ENCODE measurements at places on chromosomes 2 and 18. TPM values are rescaled to one million over a fixed set of nuclear protein-coding genes. Genes with fewer than 3 reads are reported as not detected.

PLGLB2 gene
- 1.1 TPM for total RNA-seq

EPHA4 gene
- 17.1 TPM for total RNA-seq

DSC3 gene
- 0.27 TPM for total RNA-seq

DNA sequence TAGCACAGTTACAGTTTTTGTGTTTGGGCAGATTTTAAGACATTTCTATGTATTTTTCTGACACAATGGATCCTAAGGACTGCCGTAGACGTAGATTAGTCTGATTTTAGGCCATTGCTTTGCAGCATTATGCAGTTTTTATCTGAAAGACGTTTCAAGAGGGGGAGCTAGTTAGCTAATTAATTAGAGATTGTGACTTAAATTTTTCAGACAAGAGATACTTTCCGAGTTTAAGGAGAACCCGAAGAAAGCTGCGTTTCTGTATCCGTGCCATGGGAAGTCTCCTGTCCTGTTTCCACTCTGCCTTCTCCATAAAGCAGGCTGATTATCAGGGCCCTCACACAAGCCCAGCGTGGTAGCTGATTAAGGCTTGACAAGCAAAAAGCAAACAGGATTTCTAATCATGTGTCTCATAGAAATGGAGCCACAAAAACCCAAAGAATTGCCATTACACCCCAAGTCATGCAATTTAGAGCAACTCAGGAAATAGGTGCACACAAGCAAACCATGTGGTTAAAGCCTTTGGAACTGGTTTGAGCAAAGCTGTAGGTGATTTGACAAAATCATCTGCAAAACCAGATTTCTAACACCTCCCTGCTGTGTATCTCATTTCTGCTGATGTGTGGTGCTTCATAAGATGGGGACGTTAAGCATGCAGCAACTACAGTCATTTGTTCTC lies 808.1 kb downstream of the RNF144A start:
- no peak for DNase-seq

POU3F3 gene
- not detected for total RNA-seq

IL1R1 gene
- 23.9 TPM for total RNA-seq
